ENCODE measurements at places on chromosomes 7 and 10.
A peak's percentile ranks its signal among the peaks of the same experiment; 100 is the strongest.

- DNase-seq: no peak
These were observed 6.3 kb upstream of the EMX2 start for GRCh38 chr10:117536072-117536865.

GRCh38 chr7:17680943-17681351 lies 259.3 kb downstream of the SNX13 start:
- DNase-seq: no peak

DNA sequence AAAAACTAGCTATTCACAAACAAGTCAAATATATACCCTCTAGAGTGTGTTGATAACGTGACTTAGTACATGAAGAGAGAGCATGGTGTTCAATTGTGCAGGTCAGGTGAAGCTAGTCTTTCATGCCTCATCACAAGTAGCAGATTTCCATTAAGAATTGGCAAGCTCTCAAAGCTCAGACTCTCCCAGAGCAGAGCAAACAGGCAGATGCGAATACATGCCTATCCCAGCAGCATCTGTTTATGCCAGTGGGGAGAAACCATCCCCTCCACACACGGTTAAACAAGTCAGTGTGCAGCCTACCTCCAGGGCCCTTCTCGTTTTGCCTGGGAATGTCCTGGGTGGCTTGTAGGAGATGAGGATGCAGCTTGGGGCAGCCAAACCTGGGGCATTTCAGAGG lies 532.5 kb upstream of the C7orf33 start:
- no peak for DNase-seq

GRCh38 chr10:117214401-117214800 lies 17.1 kb downstream of the KCNK18 start:
- DNase-seq: no peak

GRCh38 chr10:103241262-103242011 lies 4.2 kb upstream of the RPEL1 start:
- DNase-seq: no peak

DNA sequence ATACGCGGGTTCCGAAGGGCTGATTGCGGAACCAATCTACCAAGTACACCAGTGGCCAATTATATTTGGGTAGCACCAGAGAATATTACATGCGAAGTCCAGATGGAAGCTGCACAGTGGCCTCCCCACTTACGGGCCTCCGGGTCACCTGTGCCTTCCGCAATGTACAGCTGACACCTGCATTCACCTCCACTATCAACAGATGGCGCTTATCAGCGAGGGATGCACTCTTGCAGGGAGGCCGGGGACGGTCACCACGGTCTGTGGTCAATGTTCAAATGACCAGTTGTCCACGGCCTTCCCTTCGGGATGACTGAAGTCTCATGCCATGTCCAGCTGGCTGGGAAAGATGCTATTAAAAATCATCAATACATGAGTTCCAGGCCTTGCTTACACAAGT lies 47.6 kb downstream of the SLIT1 start:
- no peak for DNase-seq

GRCh38 chr10:105742184-105742583 lies 1101.1 kb downstream of the SORCS3 start:
- DNase-seq: no peak

DNA sequence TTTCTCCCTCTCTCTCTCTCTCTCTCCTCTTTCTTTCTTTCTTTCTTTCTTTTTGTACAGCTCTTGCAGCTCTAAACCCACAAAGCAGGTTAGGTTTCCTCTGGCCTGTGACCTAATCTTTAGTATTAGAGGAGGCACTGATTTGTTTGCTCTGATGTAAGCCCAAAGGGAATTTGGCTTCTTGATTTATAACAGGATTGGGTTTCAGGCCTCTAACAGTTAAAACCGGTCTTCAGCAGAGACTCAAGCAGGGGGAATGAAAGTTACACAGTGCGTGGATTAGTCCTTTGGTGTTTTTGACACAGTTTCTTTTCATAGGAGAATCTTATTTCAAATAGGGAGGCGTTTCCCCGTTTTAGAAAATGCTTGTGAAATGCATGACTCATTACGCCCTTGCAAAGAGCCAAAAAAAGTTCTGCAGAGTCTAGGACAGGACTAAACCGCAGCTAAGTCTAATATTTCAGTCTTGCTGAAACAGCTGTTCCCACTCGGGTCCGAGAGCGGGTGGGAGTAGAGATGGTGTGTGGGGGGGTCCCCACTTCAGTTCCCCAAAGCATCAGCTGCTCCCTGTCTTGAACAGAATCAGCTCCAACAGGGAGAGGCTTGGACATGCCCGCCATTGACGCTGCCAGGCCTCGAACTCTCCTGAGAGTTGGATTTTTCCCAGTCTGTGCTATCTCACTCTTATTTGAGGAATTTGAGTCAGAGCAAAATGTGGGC lies 296.5 kb upstream of the PITRM1 start:
- DNase-seq: no peak

DNA sequence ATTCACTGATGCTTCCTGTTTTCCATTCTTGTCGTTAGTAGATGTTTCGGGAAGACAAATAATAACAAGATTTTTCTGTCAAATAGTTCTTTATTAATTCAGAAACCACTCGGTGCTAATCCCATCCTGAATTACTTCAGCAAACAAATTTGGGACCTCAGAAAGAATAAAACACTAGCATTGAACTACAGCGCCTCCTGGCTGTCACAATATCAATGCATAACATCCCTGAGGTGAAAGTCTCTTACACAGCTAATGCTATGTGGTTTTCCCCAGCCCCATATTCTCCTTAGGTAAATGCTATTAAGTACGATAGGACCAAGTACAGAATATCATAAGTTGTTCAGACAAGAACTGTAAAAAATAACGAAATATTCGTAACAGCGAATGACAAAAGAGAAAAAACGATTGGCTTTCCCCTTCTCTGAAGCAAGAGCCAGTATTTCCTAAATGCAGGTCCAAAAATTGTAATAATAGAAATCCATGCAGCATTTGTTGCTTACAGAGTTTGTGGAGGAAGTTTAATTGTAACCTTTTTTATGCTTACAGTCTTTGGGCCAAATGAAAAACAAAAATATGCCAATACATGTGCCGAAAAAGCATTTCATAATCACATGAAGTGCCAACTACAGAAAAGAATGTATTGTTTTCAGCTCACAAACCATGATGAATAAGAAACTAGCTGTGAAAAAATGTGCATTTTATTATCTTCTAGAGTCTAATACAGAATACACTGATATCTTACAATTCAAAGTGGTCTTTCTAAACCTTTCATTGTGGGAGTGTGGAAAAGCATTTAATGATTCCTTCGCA lies 47.3 kb downstream of the MYPN start:
- DNase-seq: peak; percentile 37

GRCh38 chr10:48523820-48524758 lies 80.8 kb downstream of the ARHGAP22 start:
- no peak for DNase-seq

DNA sequence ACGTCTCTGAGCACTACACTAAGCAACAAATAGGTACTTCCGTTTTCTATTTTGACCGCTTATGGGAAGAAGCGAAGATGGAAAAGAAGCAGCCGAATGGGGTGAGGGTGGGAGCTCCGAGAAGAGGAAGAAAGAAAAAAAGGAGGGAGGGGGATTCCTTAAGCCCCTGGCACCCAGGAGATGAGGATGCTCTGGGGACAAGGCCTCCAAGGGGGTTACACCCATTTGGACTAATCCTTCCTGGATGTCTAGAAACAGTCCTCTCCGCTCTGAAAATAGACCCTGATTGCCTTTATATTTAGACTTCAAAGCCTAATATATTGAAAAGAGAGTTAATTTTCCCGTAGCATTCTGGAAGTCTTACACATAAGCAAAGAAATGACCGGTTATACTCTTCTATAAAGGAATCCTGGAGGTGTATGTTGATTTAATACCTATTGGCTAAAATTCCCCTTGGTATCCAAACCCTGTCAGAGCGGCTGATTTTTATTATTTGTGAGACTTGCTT lies 676 bp upstream of the HTR7 start:
- no peak for DNase-seq

- no peak for DNase-seq
These were observed 5.0 kb upstream of the NFE2L3 start for GRCh38 chr7:26147030-26147429.

GRCh38 chr10:55966101-55966500 lies 395.0 kb downstream of the ZWINT start:
- DNase-seq: no peak

- no peak for DNase-seq
These were observed 4.8 kb upstream of the ADRB1 start for GRCh38 chr10:114038819-114039218.

GRCh38 chr10:111551001-111551400 lies 474.2 kb downstream of the ADRA2A start:
- no peak for DNase-seq

GRCh38 chr10:29319205-29319781 lies 30.4 kb downstream of the LYZL1 start:
- DNase-seq: no peak

- DNase-seq: no peak
These were observed 71.2 kb downstream of the TRRAP start for GRCh38 chr7:98949336-98950044.

DNA sequence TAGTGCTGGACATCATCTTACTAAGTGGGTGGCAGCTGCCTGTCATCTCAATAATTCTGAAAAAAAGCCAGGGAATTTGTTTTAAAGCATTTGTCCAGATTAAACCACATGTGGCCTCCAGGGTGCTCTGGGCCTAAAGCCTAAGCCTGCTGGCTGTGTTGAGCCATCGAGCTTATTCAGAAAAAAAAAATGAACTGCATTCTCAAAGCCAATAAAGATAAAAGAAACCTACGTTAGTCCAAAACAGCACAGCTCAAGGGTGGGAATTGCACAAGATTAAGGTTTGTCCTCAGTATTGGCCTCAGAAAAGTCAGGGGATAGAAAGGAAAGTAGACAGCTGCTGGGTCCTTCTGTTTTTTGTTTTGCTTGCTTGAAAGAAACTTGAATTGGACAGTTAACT lies 22.6 kb upstream of the PRTFDC1 start:
- DNase-seq: no peak

GRCh38 chr7:118969370-118969769 lies 744.9 kb downstream of the ANKRD7 start:
- DNase-seq: no peak

- DNase-seq: no peak
These were observed 13.3 kb upstream of the PALD1 start for GRCh38 chr10:70465278-70465677.

DNA sequence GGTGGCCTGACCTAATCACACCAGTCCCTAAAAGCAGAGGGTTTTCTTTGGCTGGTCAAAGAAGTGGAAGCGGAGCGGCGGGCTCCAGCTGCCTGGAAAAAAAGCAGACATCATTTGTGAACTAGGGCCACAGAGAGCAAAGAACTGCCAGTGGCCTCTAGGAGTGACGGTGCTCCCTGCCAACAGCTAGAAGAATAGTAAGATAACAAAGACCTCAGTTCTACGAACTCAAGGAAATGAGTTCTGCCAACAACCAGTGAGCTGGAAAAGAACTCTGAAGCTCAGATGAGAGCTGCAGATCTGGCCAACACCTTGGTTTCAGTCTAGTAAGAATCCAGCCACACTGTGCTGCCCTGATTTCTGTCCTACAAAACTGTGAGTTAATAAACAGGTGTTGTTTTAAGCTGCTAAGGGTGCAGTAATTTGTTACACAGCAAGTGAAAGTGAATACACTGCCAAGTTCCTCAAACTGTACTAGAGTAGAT lies 178.0 kb downstream of the SRPK2 start:
- DNase-seq: no peak

DNA sequence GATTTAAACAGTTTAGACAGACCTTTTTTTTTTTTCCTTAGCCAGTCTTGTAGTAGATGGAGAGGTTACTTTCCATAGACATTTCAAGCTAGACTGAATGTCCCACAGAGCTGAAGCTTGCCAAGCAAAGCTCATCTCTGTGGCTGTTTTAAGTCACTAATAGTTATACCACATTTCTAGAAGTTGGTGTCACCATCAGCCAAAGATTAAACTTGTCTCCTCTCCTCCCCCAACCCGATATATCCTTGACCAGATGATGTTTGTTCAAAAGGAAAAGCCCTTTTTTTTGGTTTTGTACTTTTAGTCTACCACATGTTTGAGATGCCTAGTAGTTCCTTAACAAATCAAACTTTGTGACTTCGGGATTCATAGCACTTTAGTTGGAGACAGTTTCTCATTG lies 66.1 kb downstream of the ADD3 start:
- no peak for DNase-seq

DNA sequence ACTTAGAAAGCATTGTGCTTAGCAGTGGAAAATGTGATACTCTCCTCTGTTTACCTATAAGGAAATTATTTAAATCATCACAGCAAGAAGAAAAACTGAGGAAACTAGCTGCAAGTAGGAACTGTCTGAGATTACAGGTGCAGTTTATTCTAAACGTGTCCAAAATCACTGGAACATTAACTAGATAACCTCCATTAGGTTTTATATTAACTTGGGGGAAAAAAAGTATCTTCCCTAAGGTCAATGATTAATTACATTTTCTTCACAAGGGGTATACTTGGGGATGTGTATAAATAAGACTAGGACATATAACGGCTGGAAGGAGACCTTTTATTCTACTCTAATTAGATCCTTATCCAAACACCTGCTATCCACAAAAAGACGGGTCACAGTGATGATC lies 3.7 kb downstream of the GOT1 start:
- DNase-seq: no peak

- DNase-seq: no peak
These were observed 19.1 kb downstream of the SEMA3A start for GRCh38 chr7:84175461-84175860.

- DNase-seq: no peak
These were observed 67.6 kb downstream of the CDK6 start for GRCh38 chr7:92768501-92769393.

DNA sequence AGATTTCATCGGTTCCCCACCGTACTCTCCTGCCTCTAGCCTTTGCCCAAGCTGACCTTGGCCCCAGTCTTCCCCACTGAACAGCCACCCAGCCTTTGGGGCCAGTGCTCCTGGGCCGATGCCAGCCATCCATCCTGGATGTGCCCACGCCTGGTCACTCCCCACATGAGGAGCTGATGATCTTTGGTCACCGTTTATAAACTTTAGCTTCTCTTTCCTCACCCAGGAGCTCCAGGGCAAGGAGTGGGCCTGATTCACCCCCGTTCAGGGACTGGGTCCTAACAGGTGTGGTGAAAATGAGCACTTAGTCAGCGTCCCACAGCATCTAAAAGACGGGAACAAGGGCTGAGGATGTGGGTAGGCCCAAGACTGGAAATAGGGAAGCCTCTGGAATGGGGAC lies 22.9 kb downstream of the GTF2IRD1 start:
- DNase-seq: no peak

DNA sequence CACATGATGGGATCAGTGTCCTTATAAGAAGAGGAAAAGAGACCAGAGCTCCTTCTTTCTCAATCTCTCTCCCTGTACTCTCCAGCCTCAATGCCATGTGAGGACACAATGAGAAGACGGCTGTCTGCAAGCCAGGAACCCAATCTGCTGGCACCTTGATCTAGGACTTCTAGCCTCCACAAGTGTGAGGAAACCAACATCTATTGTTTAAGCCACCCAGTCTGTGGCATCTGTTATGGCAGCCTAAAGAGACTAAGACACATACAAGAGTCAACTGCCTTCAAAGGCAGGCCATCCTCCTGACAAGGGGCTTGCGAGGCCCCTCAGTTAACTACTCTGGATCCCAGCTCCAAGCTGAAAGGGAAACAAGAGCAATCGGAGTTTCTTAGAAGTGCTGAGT lies 218.2 kb upstream of the FRMD4A start:
- no peak for DNase-seq

- DNase-seq: no peak
These were observed 57.2 kb upstream of the TOMM7 start for GRCh38 chr7:22879709-22880306.

Data from activated gamma-delta T cell treated with anti-CD3 and anti-CD28 coated beads, Interleukin-2, amount 50 U/mL, for 16 hours (primary cell).